ENCODE measurements at places on chromosomes 1 and 21.

- peaks cover 9% of the 10 kb centered on the region for H3K4me1 ChIP-seq
- H3K27me3 ChIP-seq: peaks cover 32% of the 10 kb centered on the region
- no peak overlapping the region for H3K4me3 ChIP-seq
Observed at GRCh38 chr1:116586741-116587143, 15.9 kb upstream of the CD58 start.

DNA sequence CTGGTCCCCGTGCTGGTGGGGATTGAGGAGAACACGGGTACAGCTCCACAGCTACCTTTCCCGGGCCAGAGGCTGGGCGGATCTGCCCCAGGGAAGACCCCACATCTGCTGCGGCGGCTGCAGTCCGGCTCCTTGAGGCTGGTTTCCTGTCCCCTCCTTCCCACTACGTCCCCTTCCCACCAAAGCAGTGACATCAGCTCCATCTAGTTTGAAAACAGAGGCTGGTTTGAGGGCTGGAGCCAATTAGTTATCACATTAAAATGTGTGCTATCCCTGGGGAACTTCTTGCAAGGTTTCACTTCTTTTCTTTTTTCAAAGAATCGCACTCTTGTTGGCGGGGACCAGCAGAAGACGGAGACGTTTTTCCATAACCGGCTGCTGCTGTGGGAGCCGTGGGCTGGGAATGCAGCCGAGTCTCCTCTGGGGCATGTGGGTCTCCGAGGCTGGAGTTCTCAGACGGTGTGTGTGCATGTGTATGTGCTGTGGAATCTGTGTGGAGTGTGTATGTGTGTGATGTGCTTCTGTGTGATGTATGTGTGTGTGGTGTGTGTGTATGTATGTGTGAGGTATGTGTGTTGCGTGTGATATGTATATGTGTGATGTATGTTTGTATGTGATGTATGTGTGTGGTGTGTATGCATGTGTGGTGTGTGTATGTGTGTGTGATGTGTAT lies 8.9 kb upstream of the PCBP3 start:
- DNase-seq: no peak
- no peak overlapping the region for H3K4me3 ChIP-seq
- no peaks in the 10 kb centered on the region for H3K4me1 ChIP-seq
- no peaks in the 10 kb centered on the region for H3K36me3 ChIP-seq
- H3K27ac ChIP-seq: no peak overlapping the region

GRCh38 chr1:184385865-184386311 lies 941 bp upstream of the C1orf21 start:
- DNase-seq: no peak
- H3K27ac ChIP-seq: peak overlapping the region; percentile 41
- peaks cover 28% of the 10 kb centered on the region for H3K4me1 ChIP-seq
- H3K4me3 ChIP-seq: peak overlapping the region; percentile 86
- H3K27me3 ChIP-seq: peaks cover 7% of the 10 kb centered on the region

DNA sequence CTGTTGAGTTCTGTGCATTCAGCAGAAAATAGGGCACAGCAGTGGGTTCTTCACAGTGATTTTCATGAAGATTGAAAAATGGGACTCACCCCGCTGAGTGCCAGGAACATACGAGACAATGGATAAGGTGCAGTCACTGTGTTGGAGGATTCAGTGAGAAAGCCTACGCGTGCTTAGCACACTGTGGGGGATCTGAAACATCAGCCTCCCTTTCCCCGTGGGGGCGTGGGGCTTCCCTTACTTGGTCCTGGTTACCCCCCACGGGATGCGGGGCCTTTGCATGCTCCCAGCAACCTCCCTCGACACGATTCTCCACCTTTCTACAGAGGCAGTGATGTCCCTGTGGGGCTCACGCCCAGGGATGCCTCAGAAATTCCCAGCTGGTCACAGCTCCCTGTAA lies 252.2 kb upstream of the C1orf174 start:
- no peak for DNase-seq
- H3K27ac ChIP-seq: no peak overlapping the region

GRCh38 chr1:39220891-39221870 lies 16.7 kb downstream of the MACF1 start:
- peaks cover 49% of the 10 kb centered on the region for H3K4me1 ChIP-seq
- H3K27me3 ChIP-seq: no peaks in the 10 kb centered on the region
- peaks cover 17% of the 10 kb centered on the region for H3K36me3 ChIP-seq
- H3K27ac ChIP-seq: no peak overlapping the region
- no peak overlapping the region for H3K4me3 ChIP-seq

GRCh38 chr1:117178756-117179155 lies 32.0 kb downstream of the VTCN1 start:
- H3K27me3 ChIP-seq: peaks cover 3% of the 10 kb centered on the region
- DNase-seq: no peak
- no peak overlapping the region for H3K4me3 ChIP-seq

DNA sequence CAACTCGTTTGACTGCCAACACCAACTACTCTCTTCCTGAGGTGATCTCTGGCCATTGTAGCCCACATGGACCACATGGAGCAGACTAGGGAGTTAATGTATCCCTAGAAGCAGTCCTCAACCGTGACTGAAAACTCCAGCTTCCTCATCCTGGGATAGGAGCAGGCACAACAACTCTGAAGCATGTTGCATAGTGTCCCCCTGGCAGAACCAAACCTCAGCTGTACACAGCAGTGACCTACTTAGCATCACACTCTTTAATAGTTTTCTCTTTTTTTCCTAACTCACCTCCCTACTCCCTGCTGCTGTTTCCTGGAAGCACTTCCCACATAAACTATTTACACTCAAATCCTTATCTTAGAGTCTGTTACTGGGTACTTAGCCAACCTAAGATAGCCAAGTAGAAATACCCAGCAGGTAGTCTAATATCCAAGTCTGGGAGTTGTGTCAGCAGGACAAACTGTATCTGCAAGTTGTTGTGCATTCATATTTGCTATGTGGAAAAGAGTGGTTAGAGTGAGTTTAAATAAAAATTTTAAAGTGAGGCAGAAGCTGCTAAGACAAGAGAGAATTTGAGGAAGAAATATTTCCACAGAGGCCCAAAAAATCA lies 228.8 kb downstream of the LTN1 start:
- H3K27ac ChIP-seq: no peak overlapping the region
- no peaks in the 10 kb centered on the region for H3K36me3 ChIP-seq
- no peak overlapping the region for H3K4me3 ChIP-seq
